ENCODE measurements at places on chromosomes 3 and 15.

DNA sequence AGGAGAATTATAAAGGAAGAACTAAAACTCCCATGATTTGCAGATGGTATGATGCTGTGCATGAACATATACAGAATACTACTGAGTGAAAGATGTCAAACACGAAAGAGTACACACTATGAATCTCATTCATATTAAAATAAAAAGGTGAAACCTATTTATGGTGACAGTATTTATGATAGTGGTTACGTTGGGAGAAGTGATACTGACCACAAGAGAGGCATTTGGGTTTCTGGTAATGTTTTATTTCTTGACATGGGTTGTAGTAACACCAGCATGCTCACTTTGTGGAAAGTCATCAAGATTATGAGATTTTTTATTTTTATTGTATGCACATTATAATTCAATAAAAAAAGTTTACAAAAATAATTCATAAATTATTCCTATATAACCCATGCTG, 324.0 kb downstream of the GAP43 start:
- DNase-seq: no peak

GRCh38 chr3:112084980-112085705, 1.0 kb upstream of the C3orf52 start:
- no peak for DNase-seq

DNA sequence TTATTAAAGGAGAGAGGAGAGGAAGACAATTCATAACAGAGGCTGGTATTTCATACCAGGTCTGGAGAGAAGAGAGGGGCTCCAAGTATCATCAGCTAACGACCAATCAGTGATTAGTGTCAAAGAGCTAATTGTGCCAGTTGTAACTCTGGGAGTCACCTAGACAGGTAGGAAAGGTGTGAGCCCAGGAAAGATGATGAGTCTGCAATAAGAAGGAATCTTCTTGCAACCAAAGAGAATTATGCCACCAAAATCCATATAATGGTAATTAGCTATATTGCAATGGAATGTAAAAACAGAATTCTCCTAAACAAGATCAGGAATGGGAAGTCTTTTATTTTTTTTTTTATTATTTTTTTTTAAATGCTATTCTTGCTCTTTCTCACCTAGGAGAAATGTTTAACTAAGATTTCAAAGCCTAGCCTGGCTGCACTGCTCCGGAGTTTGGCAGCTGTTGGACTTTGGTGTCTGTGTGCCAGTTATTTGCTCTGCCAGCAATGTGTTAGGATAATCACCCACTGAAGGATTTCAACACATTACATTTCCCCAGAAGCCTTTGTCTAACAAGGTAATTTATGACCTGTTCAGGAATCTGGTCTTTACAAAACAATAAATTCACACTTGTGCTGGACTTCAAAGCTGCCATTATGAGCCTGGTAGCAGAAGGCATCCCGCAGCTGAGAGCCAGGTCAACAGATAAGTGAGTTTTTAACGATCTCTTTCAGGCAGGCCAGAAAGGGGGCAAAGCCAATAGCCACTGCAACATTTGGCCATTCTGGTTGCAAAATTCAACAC, 89.4 kb downstream of the FOXB1 start:
- no peak for DNase-seq

DNA sequence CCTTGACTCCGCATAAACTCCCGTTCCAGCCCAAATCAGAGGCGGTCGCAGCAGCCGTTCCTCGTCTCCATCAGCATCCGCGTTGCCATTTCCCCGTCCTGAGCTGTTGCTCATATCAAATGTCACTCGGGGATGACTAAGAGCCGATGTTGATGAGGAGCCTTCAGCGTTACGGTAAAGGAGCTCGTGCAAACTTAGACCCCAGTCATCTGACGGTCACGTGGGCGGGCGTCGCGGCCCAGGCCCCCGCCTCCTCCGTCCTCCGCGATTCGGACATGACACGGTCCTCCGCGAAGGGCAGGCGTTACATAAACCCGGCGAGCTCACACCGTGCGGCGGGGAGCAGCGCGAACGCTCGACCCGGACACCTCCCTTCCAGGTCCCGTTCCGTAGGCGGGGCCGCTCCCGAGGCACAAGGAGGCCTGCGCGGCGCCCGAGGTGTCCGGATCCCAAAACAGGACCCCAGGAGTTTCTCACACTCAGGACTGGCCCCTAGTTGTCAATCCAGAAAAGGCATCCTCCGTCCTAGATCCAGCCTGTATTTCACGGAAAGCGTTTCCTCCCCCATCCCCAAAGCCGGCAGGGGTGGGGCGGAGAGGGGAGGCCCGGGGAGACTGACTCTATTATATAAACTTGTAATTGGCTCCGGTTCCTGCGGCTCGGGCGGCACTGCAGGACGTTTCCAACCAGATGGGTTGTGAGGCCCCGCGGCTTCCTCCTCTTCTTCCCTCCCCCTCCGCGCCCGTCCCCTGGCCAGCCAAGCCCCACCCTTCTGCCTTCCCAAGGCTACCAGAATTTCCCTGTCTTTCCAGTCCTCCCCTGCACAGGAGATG, 100.0 kb upstream of the IGF1R start:
- DNase-seq: no peak

GRCh38 chr3:126554560-126555525, 3.9 kb downstream of the C3orf22 start:
- no peak for DNase-seq

- no peak for DNase-seq
These were observed 12.1 kb upstream of the PAK6 start for GRCh38 chr15:40226736-40227135.

DNA sequence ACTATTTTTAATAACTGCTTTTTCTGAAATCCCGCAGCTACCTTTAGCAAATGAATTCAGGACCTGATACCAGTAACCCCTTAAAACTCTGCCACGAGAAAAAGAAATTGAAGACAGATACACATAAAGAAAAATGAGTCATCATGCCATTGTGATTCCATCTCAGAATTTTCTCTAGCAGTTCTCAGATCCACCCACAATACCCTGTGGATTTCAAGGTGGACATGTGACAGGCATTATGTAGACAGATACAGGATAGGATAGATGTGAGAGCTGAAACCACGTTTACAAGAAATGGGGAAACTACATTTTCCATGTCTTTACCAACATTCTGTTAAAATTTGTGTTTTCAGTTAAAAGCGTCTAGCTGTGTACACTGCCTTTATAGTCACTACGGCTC, 291.9 kb upstream of the NR2F2 start:
- no peak for DNase-seq

DNA sequence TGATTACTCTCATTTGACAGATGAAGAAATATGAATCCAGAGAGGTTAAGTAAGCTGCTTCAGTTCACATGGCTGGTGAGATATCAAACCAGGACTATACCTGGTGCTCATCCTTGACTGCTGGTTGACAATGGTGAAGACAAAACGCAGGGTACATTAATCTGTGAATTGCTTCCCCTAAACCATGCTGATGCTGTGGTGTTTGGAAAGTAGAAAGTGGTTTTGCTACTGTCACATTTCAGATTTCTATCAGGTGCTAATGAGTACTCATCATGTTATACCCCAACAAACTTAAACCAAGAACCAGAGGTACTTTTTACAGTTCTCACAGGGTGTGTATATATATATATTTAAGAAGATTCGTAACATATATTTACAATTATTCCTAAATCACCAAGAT, 85.0 kb upstream of the PRTG start:
- no peak for DNase-seq
